Activated CD4-positive, alpha-beta T cell treated with anti-CD3 and anti-CD28 coated beads for 36 hours (primary cell): ENCODE measurements at places on chromosomes 11 and 22. TPM values are rescaled to one million over a fixed set of nuclear protein-coding genes. Genes with fewer than 3 reads are reported as not detected.

GRCh38 chr11:110919241-110919922 is 207.1 kb upstream of the ARHGAP20 start:
- no peak for DNase-seq
- H3K36me3 ChIP-seq: no peaks in the 10 kb centered on the region
- peaks cover 4% of the 10 kb centered on the region for H3K4me1 ChIP-seq
- H3K4me3 ChIP-seq: no peak overlapping the region

GRCh38 chr11:131498631-131499160 is 128.3 kb downstream of the NTM start:
- no peaks in the 10 kb centered on the region for H3K36me3 ChIP-seq
- H3K4me3 ChIP-seq: no peak overlapping the region
- H3K27ac ChIP-seq: no peak overlapping the region
- H3K4me1 ChIP-seq: no peaks in the 10 kb centered on the region

- H3K36me3 ChIP-seq: no peaks in the 10 kb centered on the region
- peak overlapping the region; percentile 13 for H3K4me3 ChIP-seq
- DNase-seq: peak; percentile 43
- peaks cover 45% of the 10 kb centered on the region for H3K4me1 ChIP-seq
- no peak overlapping the region for H3K27ac ChIP-seq
Measured at GRCh38 chr11:114077482-114078305, 18.2 kb downstream of the ZBTB16 start.

GRCh38 chr22:26033071-26033470 is 136.2 kb upstream of the SEZ6L start:
- H3K27ac ChIP-seq: no peak overlapping the region
- no peaks in the 10 kb centered on the region for H3K4me1 ChIP-seq
- no peaks in the 10 kb centered on the region for H3K36me3 ChIP-seq
- no peak overlapping the region for H3K4me3 ChIP-seq
- no peak for DNase-seq
- H3K27me3 ChIP-seq: peaks cover 2% of the 10 kb centered on the region

GRCh38 chr22:43978558-43978957 is 23.3 kb downstream of the SAMM50 start:
- H3K4me3 ChIP-seq: no peak overlapping the region
- H3K27me3 ChIP-seq: no peaks in the 10 kb centered on the region
- no peak overlapping the region for H3K27ac ChIP-seq
- DNase-seq: no peak
- H3K36me3 ChIP-seq: peaks cover 46% of the 10 kb centered on the region

DNA sequence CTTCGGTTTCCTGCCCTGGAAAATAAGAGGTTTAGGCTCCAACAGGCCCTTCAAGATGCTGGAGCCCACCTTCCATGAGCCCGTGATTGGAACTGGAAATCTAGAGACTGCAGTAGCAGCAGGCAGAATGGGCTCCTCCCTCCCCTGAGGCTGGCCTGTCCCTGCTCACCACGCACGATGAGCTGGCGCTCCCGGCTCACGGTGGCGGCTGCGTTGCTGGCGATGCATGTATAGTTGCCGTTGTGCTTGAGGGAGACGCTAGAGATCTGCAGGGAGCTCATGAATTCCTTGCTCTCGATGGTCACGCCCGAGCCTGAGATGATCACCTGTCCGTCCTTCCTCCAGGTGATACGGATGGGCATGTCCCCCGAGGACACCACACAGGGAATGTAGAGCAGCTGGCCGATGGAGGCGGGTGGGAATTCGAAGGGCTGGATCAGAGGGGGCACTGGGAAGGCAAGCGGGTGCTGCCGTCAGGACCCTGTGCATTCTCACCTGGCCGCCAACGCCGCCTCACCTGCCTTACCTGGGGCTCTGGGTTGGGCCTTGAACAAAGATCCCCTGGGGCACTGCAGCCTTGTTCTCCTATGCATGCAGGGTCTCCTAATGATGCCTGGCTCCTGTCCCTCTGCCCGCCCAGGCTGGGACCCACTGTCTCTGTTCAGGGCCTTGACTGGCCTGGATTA is 177.8 kb downstream of the CEP164 start:
- no peak for DNase-seq
- no peak overlapping the region for H3K4me3 ChIP-seq
- H3K27ac ChIP-seq: no peak overlapping the region

DNA sequence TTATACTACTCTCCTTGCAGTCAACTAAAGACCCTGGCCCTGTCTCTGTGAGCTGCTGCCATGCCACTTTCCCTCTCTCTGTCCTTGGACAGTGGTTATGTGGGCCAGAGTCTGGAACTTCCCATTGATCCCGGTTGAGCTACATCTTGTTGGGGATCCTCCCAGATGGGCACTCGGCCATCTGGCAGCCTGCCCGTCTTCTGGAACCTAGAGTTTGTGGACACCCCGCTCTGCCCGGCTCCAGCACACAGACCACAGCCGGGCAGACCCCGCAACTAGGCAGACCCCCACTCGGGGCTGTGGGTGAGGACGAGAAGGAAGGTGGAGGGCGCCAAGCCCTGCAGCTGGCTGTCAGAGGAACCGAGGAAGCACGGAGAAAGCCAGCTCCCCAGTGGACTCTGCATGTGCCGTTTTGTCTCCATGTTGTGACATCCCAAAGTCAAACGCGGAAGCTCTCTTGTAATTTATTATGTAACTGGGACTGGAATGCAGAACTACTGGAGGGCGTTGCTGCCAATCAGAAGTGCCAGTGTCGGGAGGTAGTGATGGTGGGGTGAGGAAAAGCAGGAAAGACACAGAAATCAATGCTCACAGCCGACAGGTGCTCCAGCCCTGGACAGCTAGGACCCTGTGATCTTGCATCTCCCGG is 207.7 kb downstream of the CEP164 start:
- H3K27me3 ChIP-seq: peaks cover 4% of the 10 kb centered on the region
- no peaks in the 10 kb centered on the region for H3K36me3 ChIP-seq
- DNase-seq: no peak

GRCh38 chr11:58742981-58743880 is 11.5 kb upstream of the GLYAT start:
- no peak for DNase-seq
- no peak overlapping the region for H3K27ac ChIP-seq
- H3K27me3 ChIP-seq: peaks cover 2% of the 10 kb centered on the region

DNA sequence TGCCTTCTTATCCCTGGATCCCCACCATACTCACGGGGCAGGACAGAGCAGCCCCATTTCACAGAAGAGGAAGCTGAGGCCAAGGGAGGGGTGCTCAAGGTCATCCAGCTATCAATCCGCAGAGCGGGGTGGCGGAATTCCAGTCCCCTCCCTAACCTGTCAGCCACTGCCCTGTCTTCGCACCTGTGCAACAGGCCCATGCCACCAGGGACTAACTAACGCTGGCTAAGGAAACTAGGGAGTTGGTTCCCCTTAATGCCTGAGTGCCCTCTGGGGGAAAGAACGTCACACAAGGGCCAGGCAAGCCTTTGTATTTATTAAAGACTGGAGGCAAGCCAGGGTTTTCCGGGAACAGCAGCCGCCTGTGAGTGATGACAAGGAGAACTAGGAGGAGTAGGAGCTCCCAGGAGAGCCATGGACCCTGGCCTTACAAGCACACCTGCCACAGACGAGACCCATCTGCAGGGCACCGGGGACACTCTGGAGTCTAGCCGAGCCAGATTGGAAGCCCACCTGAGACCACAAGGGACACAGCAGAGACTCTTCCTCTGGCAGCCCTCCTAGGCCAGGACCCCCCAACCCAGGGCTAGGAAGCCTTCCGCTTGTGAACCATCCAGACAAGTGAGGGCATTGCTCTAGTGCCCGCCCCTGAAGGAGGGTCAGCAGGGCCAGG is 64.4 kb downstream of the MYH9 start:
- peaks cover 81% of the 10 kb centered on the region for H3K36me3 ChIP-seq
- H3K27ac ChIP-seq: peak overlapping the region; percentile 60
- H3K4me1 ChIP-seq: peaks cover 15% of the 10 kb centered on the region
- DNase-seq: no peak

GRCh38 chr11:96267496-96268032 is 75.4 kb downstream of the MAML2 start:
- peak overlapping the region; percentile 20 for H3K4me3 ChIP-seq
- DNase-seq: peak; percentile 69

DNA sequence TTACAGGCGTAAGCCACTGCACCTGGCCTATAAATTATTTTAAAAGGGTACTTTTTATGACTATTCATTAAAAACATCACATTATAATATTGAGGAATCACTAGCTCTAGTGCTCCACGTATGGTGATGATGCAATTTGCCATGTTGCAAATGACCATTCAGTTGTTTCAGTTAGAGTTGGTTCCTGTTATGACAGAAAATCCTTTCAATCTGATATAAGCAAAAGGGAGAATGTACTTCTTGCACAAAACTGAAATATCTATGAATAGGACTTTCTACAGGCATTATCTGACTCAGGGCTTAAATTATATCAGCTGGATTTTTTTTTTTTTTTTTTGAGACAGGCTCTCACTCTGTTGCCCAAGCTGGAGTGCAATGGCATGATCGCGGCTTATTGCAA is 45.6 kb upstream of the RRM1 start:
- no peaks in the 10 kb centered on the region for H3K27me3 ChIP-seq
- DNase-seq: no peak
- no peak overlapping the region for H3K4me3 ChIP-seq
- peaks cover 13% of the 10 kb centered on the region for H3K36me3 ChIP-seq
- H3K4me1 ChIP-seq: peaks cover 20% of the 10 kb centered on the region
- H3K27ac ChIP-seq: no peak overlapping the region

GRCh38 chr22:37202716-37203115 is 9.6 kb downstream of the SSTR3 start:
- H3K27me3 ChIP-seq: no peaks in the 10 kb centered on the region
- H3K27ac ChIP-seq: no peak overlapping the region

DNA sequence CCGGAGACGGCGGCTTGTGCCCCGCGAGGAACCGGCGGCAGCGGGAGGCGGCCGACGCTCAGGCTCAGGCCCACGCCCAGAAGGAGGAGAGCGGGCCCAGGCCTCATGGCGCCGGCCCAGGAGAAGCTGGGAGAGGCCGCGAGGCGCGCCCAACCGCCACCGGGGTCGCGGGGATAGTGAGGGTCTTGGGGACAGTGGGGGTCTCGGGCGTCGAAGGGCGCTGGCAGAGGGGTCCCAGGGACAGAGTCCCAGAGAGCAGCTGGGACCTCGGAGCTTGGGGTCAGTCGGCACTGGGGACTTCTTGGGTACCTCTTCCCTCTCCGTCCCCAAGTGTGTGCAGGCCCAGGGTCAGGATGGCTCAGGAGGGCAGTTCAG is at the start of gene PKDREJ:
Gene PKDREJ, minus strand, starts transcription at position 128 of the 375 bp plus-strand sequence. Its CDS starts 21 bp downstream, at position 107.
- H3K4me3 ChIP-seq: no peak within 1 kb of the TSS
- H3K27me3 ChIP-seq: peaks cover 64% of the 10 kb centered on the region
- no peak within 1 kb of the TSS for H3K27ac ChIP-seq

- H3K27me3 ChIP-seq: no peaks in the 10 kb centered on the region
- H3K4me1 ChIP-seq: peaks cover 59% of the 10 kb centered on the region
- H3K4me3 ChIP-seq: peak overlapping the region; percentile 92
Measured at GRCh38 chr22:26671317-26672059, 14.1 kb downstream of the MIAT start.

- H3K4me1 ChIP-seq: peaks cover 18% of the 10 kb centered on the region
- no peak overlapping the region for H3K4me3 ChIP-seq
- no peak overlapping the region for H3K27ac ChIP-seq
- no peak for DNase-seq
- H3K27me3 ChIP-seq: peaks cover 19% of the 10 kb centered on the region
- H3K36me3 ChIP-seq: no peaks in the 10 kb centered on the region
Measured at GRCh38 chr11:120840661-120841060, 183.2 kb upstream of the TBCEL start.

DNA sequence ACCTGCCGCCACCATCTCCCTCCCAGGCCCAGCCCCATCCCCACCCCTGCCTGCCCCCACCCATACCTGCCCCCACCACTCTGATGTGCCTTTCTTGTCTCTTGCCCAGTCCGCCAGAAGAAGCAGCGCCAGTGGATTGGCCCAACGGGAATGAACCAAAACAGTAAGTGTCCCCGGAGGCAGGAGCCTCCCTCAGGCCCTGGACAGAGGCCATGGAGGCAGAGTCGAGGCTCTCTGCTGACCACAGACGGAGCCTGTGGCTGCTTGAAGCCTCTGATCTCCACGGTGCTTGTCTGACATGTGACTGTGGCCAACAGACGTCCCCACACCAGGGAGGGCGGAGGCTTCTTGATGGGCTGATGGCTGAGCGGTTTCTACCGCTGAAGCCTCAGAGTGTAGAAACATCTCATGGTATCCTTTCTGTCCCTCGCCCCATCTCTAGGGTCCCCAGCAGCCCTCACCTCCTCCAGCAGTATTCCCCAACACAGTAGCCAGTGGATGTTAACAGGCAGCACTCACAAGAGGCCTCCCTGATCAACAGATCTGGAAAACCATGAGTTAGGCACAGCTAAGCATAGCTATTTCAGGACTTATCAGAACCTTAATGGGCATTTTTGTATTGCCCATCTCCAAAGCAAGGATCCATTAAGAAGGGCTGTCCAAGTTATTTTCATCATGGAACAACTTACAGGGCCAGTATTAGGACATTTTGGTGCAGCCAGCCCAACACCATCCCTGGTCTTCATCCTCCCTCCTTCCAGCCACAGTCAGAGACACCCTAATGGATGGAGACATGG is 21.7 kb downstream of the CD5 start:
- peak overlapping the region; percentile 62 for H3K27ac ChIP-seq
- H3K36me3 ChIP-seq: peaks cover 85% of the 10 kb centered on the region
- H3K4me1 ChIP-seq: peaks cover 47% of the 10 kb centered on the region
- H3K4me3 ChIP-seq: no peak overlapping the region
- H3K27me3 ChIP-seq: no peaks in the 10 kb centered on the region

DNA sequence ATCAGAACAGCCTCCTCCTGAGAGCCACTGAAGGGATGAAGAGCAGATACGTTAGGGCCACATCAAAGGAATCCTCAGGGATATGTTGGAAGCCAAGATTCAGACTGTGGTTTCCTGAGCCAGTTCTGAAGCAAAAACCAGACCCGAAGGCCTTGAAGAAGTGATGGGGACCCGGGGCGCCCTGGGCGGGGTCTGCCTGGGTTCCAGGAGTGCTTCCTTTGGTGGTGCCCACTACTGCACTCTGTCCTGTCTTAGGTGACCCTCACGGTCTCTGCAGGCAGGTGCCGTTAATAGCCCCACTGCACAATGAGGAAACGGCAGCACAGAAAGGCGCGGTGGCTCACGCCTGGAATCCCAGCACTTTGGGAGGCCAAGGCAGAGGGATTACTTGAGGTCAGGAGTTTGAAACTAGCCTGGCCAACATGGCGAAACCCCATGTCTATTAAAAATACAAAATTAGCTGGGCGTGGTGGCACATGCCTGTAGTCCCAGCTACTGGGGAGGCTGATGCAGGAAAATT is 12.9 kb upstream of the SH3BP1 start:
- H3K27ac ChIP-seq: peak overlapping the region; percentile 92
- H3K4me1 ChIP-seq: peaks cover 46% of the 10 kb centered on the region
- no peaks in the 10 kb centered on the region for H3K27me3 ChIP-seq
- DNase-seq: no peak

Gene CD248
- 0.26 TPM for total RNA-seq

Gene LMO2
- total RNA-seq: not detected

Gene VPREB1
- not detected for total RNA-seq

Gene RAB39A
- 0.12 TPM for total RNA-seq

Gene SSTR3
- total RNA-seq: 15.6 TPM

Gene VWCE
- 6.8 TPM for total RNA-seq

Gene PDE3B
- 24.7 TPM for total RNA-seq
